Activated T-helper 1 cell treated with anti-CD3 and anti-CD28 coated beads, Interleukin-12 subunit alpha, Interleukin-12 subunit beta, Interleukin-2, Interleukin-4 antibody, amounts not matched to agents 30 ng/mL and 10 ng/mL and 1 ng/mL, durations not matched to agents 14 hours and 24 hours and 36 hours (primary cell): ENCODE measurements at places on chromosomes 11 and 22.

DNA sequence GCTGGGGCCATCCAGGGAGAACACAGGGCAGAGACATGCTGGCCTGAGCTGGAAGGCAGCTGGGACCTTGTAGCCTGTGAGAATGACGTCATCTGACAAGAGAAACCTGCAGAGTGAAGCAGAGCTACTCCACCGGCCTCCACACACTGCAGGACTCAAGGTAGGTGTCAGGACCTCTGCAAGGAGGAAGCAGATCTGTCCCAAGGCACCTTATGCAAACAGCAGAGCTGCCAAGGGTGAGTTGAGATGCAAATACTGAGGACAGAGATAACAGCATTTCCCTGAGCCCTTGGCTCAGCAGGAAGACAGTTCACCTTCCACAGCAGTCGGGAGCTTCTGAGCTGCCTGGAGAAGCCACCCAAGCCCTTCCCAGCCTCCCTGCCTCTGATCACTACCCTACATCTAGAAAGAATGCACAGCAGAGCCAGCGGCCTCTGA, 51.9 kb upstream of the IGSF9B start:
- no peaks in the 10 kb centered on the region for H3K4me1 ChIP-seq
- H3K27me3 ChIP-seq, result peaks cover 41% of the 10 kb centered on the region
- no peak for DNase-seq
- H3K4me3 ChIP-seq, result no peak overlapping the region

DNA sequence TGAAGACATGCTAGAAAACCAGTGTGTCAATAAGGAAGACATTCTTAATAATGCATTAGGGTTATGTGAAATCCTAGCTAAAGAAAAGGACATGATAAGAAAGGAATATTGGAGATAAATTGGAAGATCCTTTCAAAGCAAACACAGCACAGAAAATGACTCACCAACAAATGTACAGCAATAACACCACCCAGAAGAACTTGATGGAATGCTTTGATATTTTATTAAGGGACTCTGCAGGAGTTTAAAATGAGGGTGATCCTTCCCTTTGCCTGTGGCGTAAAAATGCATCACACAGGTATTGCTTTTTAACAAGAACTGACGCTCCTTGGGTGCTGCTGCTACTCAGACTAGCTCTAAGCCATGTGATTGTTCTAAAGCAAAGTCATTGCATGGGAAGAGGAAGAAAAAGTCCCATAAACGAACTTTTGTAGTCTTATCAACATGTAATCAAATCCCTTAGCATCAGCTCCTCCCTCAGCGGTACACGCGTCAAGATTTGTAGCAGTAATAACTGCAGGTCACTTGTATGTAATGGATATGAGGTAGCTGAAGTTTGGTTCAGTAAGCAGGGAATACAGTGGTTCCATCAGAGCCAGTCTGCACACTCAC, 48.4 kb upstream of the EED start:
- DNase-seq, result no peak
- no peaks in the 10 kb centered on the region for H3K27me3 ChIP-seq
- H3K4me1 ChIP-seq, result peaks cover 44% of the 10 kb centered on the region

DNA sequence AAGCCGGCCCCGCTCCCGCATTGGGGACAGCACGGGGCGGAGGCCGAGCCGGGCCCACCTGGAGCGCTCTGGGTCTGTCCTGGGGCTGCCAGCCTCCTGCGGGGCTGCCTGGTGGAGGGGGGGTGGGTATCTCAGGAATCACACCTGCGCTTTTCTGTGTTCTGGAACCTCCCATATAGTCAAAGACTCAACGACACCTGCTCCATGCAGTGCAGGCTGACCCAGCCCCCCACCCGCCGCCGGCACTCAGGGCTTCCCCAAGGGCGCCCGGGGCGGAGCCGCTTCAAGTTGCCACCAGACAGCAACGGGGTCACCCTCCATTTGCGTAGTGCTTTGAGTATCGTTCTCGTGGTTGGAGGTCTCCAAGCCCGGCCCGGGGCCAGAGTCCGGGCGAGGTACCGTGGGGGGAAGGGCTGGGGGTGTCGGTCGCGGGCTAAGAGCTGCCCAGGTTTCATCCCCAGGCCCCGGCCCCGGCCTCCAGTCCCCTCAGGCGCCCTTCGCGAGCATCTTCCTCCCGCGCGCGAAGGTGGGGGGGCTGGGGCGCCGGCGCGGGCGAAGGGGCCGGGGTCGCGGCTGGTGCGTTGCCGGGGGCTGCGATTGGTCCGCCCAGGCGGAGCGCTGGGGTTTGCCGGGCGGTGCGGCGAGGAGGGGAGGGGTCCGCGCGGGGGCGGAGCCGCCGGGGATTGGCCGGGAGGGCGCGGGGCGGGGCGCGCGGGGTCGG, 6.6 kb downstream of the TSPAN4 start:
- peaks cover 4% of the 10 kb centered on the region for H3K27me3 ChIP-seq
- DNase-seq, result no peak
- H3K4me3 ChIP-seq, result peak overlapping the region; percentile 61

DNA sequence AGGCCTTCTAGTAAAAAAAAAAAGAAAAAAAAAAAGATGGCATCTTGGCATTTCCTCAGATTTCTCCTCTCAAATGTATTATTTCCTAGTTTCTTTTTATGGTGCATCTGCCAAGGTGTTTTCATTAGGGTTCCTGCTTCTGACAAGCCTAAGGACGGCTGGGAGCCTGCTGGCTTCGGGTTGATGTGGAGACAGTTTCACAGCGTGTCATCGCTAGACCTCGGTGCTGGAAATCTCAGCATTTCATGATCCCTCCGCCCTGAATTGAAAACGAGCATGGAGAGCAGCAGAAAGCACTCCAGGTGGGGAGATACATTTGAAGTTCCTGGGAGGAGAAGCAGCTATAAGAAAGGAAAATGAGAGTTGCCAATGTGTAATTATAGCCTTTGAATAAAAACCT, 283.9 kb upstream of the CNTN5 start:
- no peaks in the 10 kb centered on the region for H3K4me1 ChIP-seq
- H3K27ac ChIP-seq, result no peak overlapping the region
- no peaks in the 10 kb centered on the region for H3K27me3 ChIP-seq
- DNase-seq, result no peak
- no peaks in the 10 kb centered on the region for H3K36me3 ChIP-seq
- H3K4me3 ChIP-seq, result no peak overlapping the region

DNA sequence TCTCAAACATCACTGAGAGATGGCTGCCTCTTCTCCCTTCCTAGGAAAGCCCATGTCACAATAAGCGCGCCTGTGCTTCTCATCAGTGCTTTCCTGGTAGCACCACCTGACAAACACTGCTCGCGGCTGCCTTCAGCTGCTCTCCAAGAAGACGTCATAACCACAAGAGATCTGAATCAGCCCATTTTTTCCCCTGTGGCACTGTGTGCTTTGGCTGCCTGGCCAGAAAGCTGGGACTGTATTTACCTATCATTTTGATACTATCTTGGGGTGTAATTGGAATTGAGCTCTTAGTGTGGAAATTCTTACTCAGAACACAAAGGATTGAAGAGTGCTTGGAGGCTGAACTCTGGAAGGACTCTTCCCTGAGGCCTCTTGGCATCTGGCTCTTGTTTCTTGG, 50.3 kb upstream of the EHF start:
- no peak for DNase-seq
- no peak overlapping the region for H3K4me3 ChIP-seq
- no peaks in the 10 kb centered on the region for H3K4me1 ChIP-seq
- H3K27me3 ChIP-seq, result peaks cover 26% of the 10 kb centered on the region

- DNase-seq, result no peak
- H3K36me3 ChIP-seq, result no peaks in the 10 kb centered on the region
- no peaks in the 10 kb centered on the region for H3K4me1 ChIP-seq
- no peak overlapping the region for H3K27ac ChIP-seq
- no peaks in the 10 kb centered on the region for H3K27me3 ChIP-seq
- H3K4me3 ChIP-seq, result no peak overlapping the region
Observed at GRCh38 chr11:25612806-25613205, 719.1 kb upstream of the ANO3 start.

DNA sequence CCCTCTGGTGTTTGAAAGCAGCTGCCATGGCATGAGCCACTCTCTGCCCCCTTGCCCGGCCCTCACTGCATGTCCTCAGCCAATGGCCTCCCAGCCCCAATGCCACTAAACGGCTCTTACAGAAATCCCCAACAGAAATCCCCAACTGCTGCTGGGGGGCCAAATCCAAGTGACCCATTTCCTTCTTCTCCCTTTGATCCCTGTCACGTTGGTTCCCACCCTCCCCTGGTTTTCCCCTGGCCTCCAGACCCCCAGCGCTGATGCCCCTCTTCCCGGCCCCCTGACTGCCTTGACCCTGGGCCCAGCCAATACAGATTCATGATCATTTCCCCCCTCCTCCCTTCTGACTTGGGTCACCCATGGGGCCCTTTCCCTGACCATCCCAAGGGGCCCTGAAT, 30.9 kb downstream of the IGLL1 start:
- no peak overlapping the region for H3K27ac ChIP-seq
- H3K4me3 ChIP-seq, result no peak overlapping the region
- no peaks in the 10 kb centered on the region for H3K4me1 ChIP-seq
- DNase-seq, result no peak

DNA sequence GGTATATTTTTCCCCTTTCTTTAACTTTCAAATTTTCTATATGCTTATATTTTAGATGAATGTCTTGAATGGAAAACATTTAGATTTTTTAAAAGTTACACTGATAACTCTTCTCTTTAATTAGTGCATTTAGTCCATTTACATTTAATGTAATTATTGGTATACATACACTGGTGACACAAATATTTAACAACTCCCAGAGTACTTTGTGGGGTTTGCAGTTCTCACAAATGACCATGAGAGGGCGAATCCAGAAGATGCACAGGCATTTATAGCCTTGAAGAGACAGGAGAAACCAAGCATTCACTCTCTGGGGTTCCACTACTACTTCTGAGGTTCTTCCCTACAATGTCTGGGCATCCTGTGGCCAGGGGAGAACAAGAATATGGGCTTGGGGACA, 125.1 kb downstream of the TIMP3 start:
- peaks cover 5% of the 10 kb centered on the region for H3K27me3 ChIP-seq
- H3K36me3 ChIP-seq, result no peaks in the 10 kb centered on the region
- H3K4me1 ChIP-seq, result no peaks in the 10 kb centered on the region
- no peak overlapping the region for H3K27ac ChIP-seq
- H3K4me3 ChIP-seq, result no peak overlapping the region

- H3K27ac ChIP-seq, result no peak overlapping the region
- H3K4me3 ChIP-seq, result no peak overlapping the region
- H3K27me3 ChIP-seq, result no peaks in the 10 kb centered on the region
- no peaks in the 10 kb centered on the region for H3K36me3 ChIP-seq
Observed at GRCh38 chr11:121767433-121767832, 314.7 kb upstream of the SORL1-AS1 start.

DNA sequence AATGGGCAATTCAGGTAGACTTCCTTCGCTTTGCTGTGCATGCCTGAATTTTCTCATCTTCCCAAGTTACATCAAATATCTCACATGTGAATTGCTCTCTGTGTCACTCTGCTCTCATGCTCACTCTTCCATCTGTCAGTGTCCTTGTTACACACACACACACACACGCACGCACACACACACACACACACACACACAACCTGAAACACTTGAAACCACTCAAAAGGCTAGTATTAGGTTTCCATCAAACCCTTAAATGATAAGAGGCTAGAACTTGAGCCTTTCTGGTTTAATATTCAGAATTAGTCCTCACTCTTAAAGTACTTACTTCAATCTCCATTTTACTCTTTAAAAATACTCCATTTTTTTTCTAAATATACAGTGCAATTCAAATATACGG, 282.4 kb downstream of the C11orf87 start:
- H3K36me3 ChIP-seq, result no peaks in the 10 kb centered on the region
- DNase-seq, result no peak
- H3K4me1 ChIP-seq, result no peaks in the 10 kb centered on the region
- H3K4me3 ChIP-seq, result no peak overlapping the region
- H3K27me3 ChIP-seq, result no peaks in the 10 kb centered on the region
- no peak overlapping the region for H3K27ac ChIP-seq

- no peak overlapping the region for H3K4me3 ChIP-seq
- H3K27me3 ChIP-seq, result no peaks in the 10 kb centered on the region
- peaks cover 65% of the 10 kb centered on the region for H3K36me3 ChIP-seq
- no peak for DNase-seq
Observed at GRCh38 chr11:68524213-68524612, 63.7 kb downstream of the PPP6R3 start.

DNA sequence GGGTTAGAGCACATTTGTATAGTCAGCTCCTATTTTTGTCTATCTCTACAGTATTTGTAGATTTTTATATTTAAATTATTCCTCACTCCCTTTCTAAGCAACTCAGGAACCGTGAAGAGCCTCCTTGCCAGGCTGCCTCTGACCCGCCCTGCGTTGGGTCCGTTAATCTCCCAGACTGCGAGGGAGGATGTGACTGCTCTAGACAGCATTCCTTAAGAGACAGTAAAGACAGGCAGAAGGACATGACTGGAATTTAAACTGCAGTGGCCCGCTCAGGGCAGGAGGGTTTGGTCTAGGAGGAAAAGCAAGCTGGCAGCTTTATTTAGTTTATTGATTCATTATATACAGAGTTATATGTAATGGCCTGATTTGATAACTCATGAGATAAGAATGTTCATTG, 413.7 kb downstream of the TMEM135 start:
- H3K4me3 ChIP-seq, result no peak overlapping the region
- H3K27ac ChIP-seq, result no peak overlapping the region
- H3K36me3 ChIP-seq, result no peaks in the 10 kb centered on the region
- H3K27me3 ChIP-seq, result no peaks in the 10 kb centered on the region

DNA sequence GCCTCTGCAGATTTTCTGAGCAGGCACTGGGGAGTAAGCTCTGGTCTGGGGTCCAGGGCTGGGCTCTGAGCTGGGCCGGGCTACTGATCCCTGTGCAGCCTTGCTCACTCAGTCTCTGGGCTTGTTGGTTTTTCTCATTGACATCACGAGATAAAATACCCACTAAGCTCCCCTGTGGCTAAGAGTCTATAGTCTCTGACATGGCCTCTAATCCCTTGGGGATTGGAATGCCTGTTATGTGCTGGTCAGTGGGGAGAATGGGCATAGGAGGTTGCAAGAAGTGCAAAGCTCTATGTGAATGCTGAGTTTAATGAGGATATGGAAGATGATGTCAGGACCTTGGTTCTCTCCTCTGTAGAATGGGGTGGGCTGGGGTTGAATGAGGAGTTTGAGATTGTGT, 23.3 kb downstream of the ELF5 start:
- DNase-seq, result no peak
- no peaks in the 10 kb centered on the region for H3K36me3 ChIP-seq
- peaks cover 3% of the 10 kb centered on the region for H3K27me3 ChIP-seq
